ENCODE measurements at places on chromosomes 2 and 18.

DNA sequence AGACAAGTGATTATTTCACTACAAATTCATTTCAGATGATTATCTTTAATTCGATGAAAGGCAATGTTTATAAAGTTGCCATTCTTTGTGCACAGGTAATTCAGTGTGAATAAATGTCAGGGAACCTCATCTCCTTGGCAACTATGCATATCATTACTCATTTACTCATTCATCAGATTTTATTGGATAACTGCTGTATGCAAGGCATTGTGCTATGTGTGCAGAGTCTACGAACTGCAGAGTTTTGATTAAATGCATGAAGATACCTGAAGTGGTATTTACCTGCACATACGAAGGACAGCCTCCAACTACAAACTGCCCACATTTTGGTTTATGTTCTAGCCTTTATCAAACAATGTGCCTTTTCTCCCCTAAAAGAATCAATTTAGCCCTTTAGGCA lies 3.5 kb downstream of the RND3 start:
- H3K36me3 ChIP-seq: no peaks in the 10 kb centered on the region
- no peak for DNase-seq
- H3K27me3 ChIP-seq: peaks cover 49% of the 10 kb centered on the region
- H3K4me1 ChIP-seq: peaks cover 22% of the 10 kb centered on the region
- H3K4me3 ChIP-seq: no peak overlapping the region

- no peak overlapping the region for H3K27ac ChIP-seq
- H3K4me1 ChIP-seq: no peaks in the 10 kb centered on the region
- no peaks in the 10 kb centered on the region for H3K27me3 ChIP-seq
- DNase-seq: no peak
- H3K4me3 ChIP-seq: no peak overlapping the region
- no peaks in the 10 kb centered on the region for H3K36me3 ChIP-seq
Observed at GRCh38 chr18:40670668-40671375, 1284.2 kb upstream of the PIK3C3 start.

DNA sequence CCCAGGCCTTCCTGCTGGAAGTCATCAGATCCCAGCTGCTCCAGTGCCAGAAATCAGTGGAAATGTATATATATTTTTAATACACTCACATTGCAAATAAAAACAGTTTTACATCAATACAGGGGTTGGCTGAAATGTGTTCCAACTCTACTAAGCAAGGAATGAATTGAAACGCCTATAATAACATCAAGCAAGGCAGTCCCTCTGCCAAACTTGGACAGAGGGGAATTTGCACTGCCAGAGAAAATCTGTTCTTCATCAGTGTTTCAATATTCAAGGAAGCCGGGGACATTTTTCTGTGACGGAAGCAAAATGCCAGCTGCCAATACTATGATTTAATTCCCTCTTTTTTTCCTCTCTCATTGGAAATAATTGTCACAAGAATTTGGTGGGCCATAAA lies 335.3 kb downstream of the TNS1 start:
- H3K4me3 ChIP-seq: no peak overlapping the region
- no peaks in the 10 kb centered on the region for H3K36me3 ChIP-seq
- H3K27me3 ChIP-seq: no peaks in the 10 kb centered on the region
- no peak overlapping the region for H3K27ac ChIP-seq
- peaks cover 3% of the 10 kb centered on the region for H3K4me1 ChIP-seq

- H3K4me3 ChIP-seq: no peak overlapping the region
- no peak for DNase-seq
- peaks cover 15% of the 10 kb centered on the region for H3K27me3 ChIP-seq
- no peaks in the 10 kb centered on the region for H3K4me1 ChIP-seq
- no peaks in the 10 kb centered on the region for H3K36me3 ChIP-seq
Observed at GRCh38 chr18:36394486-36394885, 97.0 kb downstream of the FHOD3 start.

DNA sequence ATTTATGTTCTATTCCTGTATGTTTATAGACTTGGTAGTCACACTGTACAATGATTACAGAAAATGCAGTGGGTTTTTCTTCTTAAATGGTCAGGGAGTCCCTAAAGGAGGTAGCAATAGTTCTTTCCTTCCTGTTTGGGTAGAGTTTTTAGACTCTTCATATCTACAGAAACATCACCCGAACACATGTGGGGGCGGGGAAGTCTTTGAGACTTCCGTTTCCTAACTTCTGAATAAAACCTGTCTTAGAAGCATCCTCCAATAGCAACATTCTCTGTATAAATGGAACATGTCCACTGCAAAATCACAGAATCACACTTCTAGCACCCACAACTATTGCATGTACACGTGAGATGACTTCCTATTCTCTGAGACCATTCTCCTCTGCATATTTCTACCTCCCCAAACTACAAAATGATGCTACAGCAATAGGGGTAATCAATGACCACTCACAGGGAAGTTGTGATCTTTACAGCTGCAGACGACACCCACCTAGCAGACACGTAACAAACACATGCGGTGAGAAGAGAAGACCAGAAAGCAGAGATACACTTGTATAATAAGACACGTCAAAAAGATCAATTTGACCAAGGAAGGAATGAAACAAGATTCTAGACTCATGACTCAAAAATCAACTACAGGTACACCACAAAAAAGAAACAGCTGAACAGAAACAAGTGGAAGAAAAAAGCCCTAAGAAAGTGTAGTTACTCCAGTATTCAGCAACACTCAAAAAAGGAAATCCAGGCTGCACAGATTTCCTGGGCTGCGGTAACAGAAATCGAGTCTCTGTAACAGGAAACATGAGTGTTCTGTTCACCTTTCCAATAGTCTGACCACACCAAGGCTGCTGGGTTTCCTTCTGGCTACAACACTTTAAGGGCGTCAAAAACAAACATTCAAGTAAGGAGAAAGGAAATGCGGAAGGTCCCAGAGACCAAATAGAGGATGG lies 120.4 kb downstream of the ZNF516 start:
- peaks cover 34% of the 10 kb centered on the region for H3K4me1 ChIP-seq
- H3K27me3 ChIP-seq: no peaks in the 10 kb centered on the region
- no peaks in the 10 kb centered on the region for H3K36me3 ChIP-seq
- DNase-seq: peak; percentile 36

DNA sequence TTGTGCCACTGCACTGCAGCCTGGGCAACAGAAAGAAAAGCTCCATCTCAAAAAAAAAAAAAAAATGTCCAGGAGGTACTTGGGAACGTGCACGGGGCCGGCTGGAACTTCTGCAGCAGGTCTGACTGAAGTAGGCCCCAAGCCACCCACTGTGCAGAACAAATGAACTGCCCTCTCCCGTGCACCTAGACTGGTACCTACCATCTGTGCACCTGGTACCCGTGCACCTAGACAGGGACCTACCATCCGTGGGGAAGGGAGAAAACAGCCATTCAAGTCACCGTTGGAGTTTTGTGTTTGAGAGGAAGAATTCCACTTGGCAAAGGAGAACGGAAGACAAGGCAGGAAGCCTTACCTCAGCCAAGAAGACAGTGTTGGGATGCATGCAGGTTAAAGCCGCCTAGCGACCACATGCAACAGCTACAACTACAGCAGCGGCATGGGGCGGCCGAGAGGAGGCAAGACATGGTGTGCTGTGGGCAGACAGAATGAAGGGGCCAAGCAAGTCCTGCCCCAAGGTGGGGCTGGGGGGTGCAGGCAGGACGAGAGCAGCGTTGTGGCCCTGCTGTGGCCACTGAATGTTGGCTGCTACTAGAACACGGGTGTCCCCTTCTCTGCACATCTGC lies 16.1 kb downstream of the ST3GAL5 start:
- no peaks in the 10 kb centered on the region for H3K36me3 ChIP-seq
- peak overlapping the region; percentile 53 for H3K27ac ChIP-seq
- no peaks in the 10 kb centered on the region for H3K27me3 ChIP-seq
- H3K4me3 ChIP-seq: no peak overlapping the region
- DNase-seq: no peak

- peaks cover 10% of the 10 kb centered on the region for H3K27me3 ChIP-seq
- no peak overlapping the region for H3K27ac ChIP-seq
- H3K36me3 ChIP-seq: no peaks in the 10 kb centered on the region
- no peak overlapping the region for H3K4me3 ChIP-seq
- no peaks in the 10 kb centered on the region for H3K4me1 ChIP-seq
Observed at GRCh38 chr18:986051-986450, 81.4 kb downstream of the ADCYAP1 start.

DNA sequence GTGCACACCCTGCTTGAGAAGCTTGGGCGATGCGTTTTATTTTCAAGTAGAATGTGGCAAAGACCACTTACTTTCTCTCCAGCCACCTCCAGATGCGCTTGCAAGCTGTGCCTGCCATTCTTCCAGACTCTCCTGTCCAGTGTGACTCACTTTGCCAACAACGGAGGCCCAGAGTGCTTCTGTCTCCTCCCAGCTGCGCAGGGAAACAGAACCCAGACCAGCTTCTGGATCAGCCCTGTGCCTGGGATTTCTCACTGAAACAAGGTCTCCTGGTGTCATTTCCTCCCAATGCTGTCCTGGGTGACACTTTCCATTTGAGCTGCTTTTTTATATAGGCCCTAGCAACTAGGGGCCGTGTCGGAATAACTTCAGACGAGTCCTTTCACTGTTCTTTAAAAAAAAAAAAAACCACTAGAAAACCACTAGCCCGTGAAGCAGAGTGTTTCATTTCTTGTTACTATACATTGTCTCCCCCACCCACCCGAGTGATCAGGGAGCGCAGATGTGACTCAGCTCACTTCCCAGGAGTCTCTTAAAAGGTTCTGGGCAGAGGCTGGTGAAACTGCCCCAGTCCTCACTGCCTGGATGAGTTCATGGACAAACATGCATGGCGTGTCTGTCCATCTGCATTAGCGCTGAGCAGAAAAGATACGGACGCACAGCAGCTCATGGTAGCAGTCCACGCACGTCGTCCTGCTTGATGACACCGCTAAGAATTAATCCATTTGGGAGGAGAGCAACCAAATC lies 25.3 kb upstream of the RPL31 start:
- no peak for DNase-seq
- no peaks in the 10 kb centered on the region for H3K27me3 ChIP-seq
- no peaks in the 10 kb centered on the region for H3K36me3 ChIP-seq
- no peak overlapping the region for H3K4me3 ChIP-seq

DNA sequence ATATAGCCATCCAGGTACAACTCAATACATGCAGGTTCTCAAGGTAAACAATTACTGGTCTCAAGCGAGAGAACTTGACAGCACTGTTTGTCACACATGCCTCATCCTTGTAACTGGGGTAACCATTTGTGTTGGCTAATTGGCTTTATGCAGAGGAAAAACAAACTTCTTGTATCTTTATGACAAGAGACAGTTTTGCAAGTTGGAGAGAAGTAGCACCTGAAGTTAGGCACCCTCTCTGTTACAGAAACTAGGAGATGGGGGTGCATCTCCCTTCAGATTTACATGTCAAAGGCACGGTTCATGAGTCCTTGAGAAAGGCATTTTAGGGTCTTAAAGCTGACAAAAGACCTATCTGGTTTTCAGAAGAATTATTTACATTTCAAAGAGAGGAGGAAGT lies 241.7 kb downstream of the CD226 start:
- no peak for DNase-seq
- H3K4me3 ChIP-seq: no peak overlapping the region
- no peaks in the 10 kb centered on the region for H3K27me3 ChIP-seq

GRCh38 chr2:233068762-233069418 lies 8.7 kb downstream of the INPP5D start:
- peak overlapping the region; percentile 58 for H3K27ac ChIP-seq
- H3K4me3 ChIP-seq: peak overlapping the region; percentile 9

DNA sequence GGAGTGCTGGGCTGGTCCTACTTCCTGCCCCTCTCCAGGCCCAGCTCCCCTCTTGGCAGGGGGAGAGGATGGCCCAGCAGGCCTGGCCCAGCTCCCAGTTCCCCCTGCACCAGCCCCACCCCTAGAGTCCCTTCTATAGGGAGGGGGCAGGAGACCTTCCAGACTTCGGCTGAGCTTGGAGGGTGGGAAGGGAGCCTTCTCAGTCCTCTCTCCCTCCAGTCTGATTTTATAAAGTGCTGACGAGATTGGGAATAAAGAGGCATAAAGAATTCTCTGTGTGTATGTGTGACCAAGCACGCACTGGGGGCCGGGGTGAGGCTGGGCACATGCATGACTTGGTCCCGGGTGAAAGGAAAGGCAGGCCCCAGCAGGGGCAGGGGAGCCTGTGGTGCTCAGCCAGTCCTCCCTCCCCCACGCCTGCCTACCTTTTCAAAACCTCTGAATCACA lies 5.1 kb downstream of the CHPF start:
- no peak for DNase-seq
- H3K4me1 ChIP-seq: peaks cover 19% of the 10 kb centered on the region
- H3K36me3 ChIP-seq: no peaks in the 10 kb centered on the region
- H3K4me3 ChIP-seq: no peak overlapping the region

DNA sequence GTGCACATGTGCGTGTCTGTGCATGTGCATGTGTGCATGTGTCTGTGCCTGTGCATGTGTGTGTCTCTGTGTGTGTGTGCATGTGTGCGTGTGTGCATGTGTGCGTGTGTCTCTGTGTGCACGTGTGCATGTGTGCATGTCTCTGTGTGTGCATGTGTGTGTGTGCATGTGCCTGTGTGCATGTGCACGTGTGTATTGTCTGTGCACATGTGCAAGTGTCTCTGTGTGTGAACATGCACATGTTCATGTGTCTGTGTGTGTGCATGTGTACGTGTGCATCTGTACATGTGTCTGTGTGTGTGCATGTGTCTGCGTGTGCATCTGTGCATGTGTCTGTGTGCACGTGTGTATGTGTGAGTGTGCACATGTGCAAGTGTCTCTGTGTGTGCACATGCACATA lies 277.3 kb downstream of the GALR1 start:
- H3K4me3 ChIP-seq: no peak overlapping the region
- no peaks in the 10 kb centered on the region for H3K36me3 ChIP-seq
- no peaks in the 10 kb centered on the region for H3K4me1 ChIP-seq
- DNase-seq: no peak
- H3K27ac ChIP-seq: no peak overlapping the region

GRCh38 chr18:75261430-75262223 lies 51.0 kb downstream of the TSHZ1 start:
- no peaks in the 10 kb centered on the region for H3K36me3 ChIP-seq
- no peak for DNase-seq

DNA sequence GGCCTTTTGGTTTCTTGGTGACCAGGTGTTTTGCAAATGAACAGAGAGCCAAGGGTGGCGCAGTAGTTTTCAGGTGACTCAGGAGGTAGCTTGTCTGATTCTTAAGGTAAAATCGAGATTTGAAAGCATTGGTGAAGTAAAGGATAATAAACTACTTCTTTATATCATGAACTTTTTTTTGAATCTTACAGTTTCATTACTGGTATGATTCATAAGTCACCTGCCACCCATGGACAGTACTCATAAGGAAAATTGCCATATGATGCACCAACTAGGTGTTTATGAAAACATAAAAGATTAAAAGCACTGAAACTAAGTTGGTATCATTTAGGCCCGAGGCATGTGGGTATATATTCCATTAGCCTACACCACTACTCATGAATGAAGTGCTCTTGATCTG lies 84.1 kb upstream of the MGAT5 start:
- H3K36me3 ChIP-seq: no peaks in the 10 kb centered on the region
- no peak for DNase-seq
- no peak overlapping the region for H3K4me3 ChIP-seq
- no peaks in the 10 kb centered on the region for H3K27me3 ChIP-seq
- H3K4me1 ChIP-seq: peaks cover 61% of the 10 kb centered on the region
- peak overlapping the region; percentile 7 for H3K27ac ChIP-seq

- no peak overlapping the region for H3K27ac ChIP-seq
- DNase-seq: no peak
- H3K27me3 ChIP-seq: no peaks in the 10 kb centered on the region
- H3K4me1 ChIP-seq: peaks cover 19% of the 10 kb centered on the region
- H3K4me3 ChIP-seq: no peak overlapping the region
- H3K36me3 ChIP-seq: peaks cover 5% of the 10 kb centered on the region
Observed at GRCh38 chr2:168375195-168375798, 80.8 kb upstream of the CERS6 start.

- H3K4me1 ChIP-seq: no peaks in the 10 kb centered on the region
- peaks cover 17% of the 10 kb centered on the region for H3K36me3 ChIP-seq
- H3K27ac ChIP-seq: no peak overlapping the region
- no peak for DNase-seq
Observed at GRCh38 chr18:14106906-14107305, 25.3 kb downstream of the ZNF519 start.
